ENCODE measurements at places on chromosomes 4 and X. TPM values are rescaled to one million over a fixed set of nuclear protein-coding genes. Genes with fewer than 3 reads are reported as not detected.

Gene AASDH
- 9.6 TPM for total RNA-seq

Gene MAPK10
- 40.6 TPM for total RNA-seq

Gene MAGEA2
- total RNA-seq = not detected

Gene UGT2B17
- total RNA-seq = not detected

Gene PAGE2
- not detected for total RNA-seq

Gene TCEAL1
- total RNA-seq = 46.7 TPM

Gene PKD2
- 17.5 TPM for total RNA-seq

Gene TRMT2B
- total RNA-seq = 22.8 TPM

- DNase-seq = no peak
These were observed 17.5 kb upstream of the TBC1D1 start for GRCh38 chr4:37873386-37873785.

- no peak for DNase-seq
These were observed 632.6 kb upstream of the INTU start for GRCh38 chr4:127000110-127000509.

DNA sequence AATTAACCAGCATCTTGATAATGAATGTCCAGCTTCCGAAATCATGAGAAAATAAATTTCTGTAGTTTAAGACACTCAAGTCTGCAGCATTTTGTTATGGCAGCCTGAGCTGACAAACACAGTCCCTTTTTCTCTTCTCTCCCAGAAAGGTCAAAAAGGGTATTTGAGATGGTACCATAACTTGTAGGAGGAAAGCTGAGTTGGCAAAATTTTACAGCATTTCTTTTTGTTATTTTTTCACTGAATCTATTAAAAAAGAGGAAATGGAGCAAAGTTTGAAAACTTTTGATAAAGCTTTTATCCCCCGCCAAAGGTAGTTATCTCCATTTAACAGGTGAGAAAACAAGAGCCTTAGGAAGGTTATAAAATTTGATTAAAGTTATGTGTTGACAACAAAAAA, 367.6 kb upstream of the TECRL start:
- DNase-seq = no peak

DNA sequence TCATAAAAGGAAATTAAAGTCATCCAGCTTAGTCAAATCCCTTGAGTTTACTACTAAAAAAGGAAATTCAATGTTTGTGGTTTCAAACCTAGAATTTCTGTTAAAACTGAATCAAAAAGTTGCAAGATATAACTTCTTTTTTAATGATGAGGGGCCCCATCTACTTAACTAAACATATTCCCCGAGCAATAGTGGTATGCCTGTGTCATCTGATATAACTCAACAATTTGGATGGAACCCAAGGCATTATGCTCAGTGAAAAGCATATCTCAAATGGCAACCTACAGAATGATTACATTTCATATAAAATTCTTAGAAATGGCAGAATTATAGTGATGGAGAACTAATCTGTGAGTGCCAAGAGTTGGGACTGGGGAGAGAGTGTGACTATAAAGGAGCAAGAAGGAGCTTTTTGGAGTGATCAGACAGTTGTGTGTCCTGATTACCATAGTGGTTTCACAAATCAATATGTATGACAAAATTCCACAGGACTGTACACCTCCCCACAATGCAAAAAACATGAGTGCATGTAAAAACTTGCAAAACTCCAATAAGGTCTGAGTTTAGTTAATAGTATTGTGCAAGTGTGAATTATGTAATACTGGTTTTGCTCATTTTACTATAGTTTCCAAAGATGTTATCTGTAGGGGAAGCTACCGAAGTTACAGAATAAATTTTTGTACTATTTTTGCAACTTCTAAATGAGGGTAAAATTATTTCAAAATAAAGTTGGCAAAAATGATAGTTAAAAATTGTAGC, 323.2 kb downstream of the ARHGAP24 start:
- no peak for DNase-seq

- no peak for DNase-seq
These were observed 178.6 kb downstream of the TENM3 start for GRCh38 chr4:182421753-182422152.

- DNase-seq = no peak
These were observed 135.5 kb downstream of the ARHGAP24 start for GRCh38 chr4:85610450-85610849.

DNA sequence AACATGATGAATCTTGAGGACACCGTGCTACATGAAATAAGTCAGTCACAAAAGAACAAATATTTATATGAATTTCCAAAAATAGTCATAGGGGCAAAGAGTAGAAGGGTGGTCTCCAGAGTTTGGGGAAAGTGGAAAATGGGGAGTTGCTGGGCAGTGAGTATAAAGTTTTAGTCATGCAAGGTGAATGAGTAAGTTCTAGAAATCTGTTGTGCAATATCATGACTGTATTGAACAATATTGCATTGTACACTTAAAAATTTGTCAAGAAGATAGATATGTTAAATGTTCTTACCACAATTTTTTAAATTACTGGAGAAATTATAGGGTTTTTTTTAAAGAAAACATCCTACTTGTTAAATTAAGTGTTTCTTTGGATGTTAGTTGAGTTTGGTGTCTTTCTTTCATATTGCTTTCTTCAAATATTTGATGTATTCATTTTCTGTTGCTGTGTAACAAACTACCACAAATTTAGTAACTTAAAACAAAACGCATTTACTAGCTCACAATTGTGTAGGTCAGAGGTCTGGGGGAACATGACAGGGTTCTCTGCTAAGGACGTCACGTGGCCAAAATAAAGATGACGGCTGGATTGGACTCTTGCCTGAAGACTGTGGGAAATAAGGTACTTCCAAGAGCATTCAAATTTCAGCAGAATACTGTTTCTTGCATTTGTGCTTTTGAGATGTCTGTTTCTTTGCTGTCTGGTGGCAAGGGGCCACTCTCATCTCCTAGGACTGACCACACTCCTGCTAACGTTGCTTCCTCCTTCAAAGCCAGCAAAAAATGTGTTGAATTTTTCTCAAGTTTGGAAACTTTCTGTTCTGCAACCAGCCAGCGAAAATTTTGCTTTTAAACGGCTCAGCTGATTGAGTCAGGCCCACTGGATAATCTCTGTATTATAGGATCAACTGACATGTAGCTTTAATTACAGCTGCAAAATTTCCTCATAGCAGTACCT, 76.7 kb downstream of the CPEB2 start:
- no peak for DNase-seq

DNA sequence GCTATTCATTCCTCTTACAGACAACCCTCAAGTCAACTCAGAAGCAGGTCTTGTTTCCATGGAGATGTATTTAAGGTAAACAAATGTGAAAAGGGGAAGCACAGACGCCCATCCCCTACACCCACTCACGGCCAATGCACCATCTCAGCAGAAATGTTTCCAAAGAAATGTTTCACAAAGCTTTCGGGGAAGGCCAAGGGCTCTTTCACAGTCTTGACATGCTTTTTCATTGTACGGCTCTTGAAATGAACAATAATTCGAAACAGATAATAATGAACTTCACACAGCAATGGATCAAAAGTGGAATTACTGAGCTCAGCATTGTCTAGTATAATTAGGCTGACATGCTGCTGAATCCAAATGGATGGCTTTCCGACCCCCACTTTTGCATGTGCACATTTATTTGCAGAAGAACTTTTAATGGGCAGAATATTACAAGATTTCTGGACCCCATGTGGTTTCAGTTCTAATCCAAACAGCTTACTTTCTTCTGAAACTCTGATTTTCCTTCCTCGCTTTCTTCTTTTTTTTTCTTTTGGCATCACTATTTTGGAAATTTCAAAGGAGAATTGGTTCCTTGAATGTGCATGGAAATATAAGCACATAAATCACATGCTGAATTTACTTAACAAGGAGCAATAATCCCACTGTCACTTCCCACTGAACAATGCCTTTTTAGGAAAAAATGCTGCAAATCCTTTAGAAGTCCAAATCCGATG, 160.9 kb downstream of the SMIM20 start:
- DNase-seq = no peak

GRCh38 chr4:16124232-16124631, 40.4 kb upstream of the PROM1 start:
- no peak for DNase-seq

DNA sequence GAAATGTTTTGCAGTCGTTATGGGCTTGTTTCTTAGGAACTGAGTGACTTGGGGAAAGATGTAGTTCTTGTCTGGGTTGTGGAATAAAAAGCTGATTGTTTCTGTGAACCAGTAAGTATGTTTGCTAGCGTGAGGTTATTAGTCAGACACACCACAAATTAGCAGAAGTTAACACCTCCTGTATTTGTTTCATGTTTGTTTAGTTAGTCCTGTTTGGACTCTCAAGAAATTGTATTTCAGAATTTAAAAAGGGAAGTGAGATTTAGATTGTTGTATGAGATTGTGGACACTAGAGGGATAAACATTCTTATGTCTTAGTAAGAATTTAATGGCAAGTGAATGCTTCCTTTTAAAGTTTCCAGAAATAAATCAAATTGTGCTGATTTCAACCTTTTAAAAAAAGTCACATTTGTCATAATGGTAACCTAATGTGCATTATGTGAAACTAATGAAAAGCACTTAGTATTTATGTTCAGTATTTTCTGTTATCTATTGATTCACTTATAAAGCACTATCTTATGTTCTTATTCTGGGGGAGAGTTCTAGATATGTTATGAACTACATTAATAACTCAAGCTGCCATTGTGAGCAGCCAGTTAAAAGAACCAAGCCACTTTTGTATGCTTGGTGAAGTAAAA, 25.6 kb downstream of the ATP10D start:
- no peak for DNase-seq

- DNase-seq = peak; percentile 93
These were observed 1.7 kb downstream of the SPRY1 start for GRCh38 chr4:123398066-123398852.

- DNase-seq = no peak
These were observed 63.9 kb downstream of the HPGDS start for GRCh38 chr4:94278781-94279180.
